ENCODE measurements at places on chromosomes 1 and 21.
A peak's percentile ranks its signal among the peaks of the same experiment; 100 is the strongest.

DNA sequence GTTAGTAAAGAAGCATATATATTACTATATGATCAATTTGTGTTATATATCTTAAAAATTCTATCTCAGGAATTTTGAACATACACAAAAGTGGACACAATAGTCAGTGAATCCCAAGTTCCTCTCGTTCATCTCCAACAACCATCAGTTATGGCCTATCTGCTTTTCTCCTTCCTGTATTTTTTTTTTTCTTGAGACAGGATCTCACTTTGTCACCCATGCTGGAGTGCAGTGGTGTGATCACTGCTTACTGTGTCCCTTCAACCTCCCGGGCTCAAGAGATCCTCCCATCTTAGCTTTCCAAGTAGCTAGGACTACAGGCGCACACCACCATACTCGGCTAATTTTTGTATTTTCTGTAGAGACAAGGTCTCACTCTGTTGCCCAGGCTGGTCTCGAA, 9.4 kb downstream of the SPEN start:
- DNase-seq = no peak

- DNase-seq = no peak
Observed at GRCh38 chr1:4636644-4637380, 17.6 kb upstream of the AJAP1 start.

- DNase-seq = no peak
Observed at GRCh38 chr1:160094291-160094625, 4.2 kb downstream of the IGSF8 start.

- DNase-seq = no peak
Observed at GRCh38 chr21:21188513-21189195, 190.4 kb downstream of the NCAM2 start.

- DNase-seq = no peak
Observed at GRCh38 chr1:156217871-156218270, 5.1 kb downstream of the PMF1 start.

DNA sequence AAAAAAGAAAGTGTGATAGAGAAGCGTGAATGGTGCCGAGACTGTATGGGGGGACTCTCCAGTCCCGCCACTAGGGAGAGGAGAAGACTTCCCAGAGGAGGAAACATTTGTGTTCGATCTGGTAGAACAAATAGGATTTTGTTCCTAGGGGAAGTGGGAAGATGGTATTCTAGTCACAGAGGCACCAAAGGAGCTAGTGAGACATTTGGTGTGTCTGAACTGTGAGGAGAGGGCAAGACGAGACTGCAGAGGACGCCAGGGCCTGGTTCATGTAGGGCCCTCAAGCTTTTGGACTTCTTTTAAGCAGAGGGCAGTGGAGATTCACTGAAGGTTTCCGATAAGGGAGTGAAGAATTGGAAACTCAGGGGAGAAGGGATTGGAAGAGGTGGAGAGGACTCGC, 2.9 kb downstream of the BTBD19 start:
- DNase-seq = no peak

DNA sequence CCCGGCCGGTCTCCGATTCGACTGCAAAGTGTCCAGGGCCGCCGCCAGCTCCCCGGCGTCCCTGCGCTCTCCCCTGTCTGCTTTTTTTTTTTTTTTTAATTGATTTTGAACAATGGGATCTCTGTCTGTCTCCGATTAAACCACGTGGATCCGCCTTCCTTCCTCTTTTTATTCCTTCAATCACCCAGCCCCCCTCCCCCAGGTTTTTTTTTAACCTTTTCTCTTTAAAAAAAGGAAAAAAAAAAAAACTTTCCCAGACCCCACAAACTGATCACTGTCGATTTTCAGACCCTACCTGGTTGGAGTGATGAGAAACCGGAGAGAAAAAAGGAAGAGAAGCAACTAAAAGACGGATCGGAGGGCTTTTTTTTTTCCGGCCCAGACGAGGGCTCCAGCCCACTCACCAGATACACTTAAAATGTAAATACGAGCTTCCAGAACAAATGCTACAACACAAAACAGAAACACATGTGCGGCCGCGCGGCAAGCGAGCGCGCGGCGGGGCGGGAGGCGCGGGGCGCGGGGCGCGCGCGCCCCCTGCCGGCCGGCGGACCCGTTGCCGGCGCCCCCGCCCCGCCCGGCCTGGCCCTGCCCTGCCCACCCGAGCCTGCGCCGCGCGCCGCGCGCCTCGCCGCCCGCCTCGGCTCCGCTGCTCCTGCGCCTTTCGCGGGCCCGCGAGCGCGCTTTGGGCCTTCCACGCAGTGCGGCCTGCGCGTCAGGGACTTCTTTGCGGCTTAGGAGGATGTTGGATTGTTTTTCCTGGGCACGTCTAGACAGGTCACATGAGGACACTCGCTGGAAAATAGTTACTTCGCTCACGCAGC, at the start of gene RCC2:
RCC2 (minus strand) TSS at position 428 of the 824 bp plus-strand sequence. CDS start 1,163 bp downstream, outside the sequence.
- DNase-seq = peak; percentile 76

DNA sequence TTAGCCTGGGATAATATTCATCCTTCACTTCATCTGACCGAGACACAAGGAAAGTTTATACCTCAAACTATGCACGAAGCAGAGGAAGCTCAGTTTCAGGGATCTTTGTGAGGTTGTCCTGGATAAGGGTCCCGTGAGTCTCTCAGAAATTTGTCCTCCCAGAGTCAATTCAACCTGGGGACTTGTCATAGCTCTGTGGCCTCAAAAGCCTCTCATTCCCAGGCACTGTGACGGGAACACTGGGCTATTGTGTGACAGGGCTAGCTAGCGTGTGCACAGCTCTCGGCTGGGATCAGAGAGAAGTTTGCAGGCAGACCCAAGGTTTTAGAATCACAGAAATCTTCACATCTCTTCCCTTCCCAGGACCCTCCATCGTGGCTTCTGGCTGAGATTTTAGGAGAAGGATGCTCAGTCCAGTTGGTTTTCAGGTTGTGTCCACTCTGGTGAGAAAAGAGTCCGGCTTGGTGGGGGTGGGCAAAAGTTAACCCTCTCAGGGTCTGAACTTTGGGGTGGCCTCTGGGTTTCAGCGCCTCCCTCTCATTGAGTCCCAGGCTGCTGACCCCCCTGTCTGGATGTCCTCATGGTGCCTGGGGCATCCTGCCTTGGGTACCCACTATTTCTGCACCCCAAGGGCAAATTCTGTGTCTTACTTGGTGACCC, 20.4 kb upstream of the LBR start:
- no peak for DNase-seq

DNA sequence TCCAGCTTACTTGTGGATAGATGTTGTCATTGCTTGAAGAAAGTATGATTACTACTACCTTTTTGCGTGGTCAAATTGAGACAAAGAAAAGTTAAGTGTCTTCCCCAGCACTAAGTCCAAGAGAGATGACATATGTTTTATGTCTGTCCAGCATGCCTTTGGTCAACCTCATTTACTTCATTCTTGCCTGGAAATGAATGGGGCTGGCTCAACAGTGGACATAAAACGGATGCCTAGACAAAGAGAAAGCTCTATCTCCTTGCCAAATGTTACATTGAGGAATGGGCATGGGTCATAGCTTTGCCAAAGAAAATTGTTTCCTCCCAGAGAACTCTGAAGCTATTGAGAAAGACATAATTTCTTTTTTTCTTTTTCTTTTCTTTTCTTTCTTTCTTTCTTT, 82.4 kb upstream of the PLPPR4 start:
- no peak for DNase-seq

GRCh38 chr1:185438936-185439335, 121.9 kb upstream of the IVNS1ABP start:
- DNase-seq = no peak

DNA sequence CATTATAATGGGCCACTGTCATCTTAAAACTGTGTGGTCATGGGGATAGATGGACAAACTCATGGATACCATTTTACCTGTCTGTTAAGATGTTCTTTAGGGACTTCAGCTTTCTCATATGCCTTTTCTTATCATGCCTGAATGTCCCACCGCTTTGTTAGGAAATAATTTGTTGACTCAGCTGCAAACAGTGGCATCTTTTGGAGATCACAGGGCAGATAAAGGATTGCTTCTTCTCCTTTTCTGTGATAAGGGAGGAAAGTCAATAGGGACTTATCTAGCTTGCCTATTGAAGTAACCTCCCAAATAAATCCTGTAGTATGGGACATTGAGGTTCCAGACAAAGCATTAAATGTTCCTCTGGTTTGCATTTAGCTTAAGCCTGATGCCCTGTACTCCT, 79.8 kb upstream of the KIAA0040 start:
- DNase-seq = no peak

GRCh38 chr1:76090283-76091203, 16.0 kb downstream of the ST6GALNAC3 start:
- DNase-seq = no peak

- no peak for DNase-seq
Observed at GRCh38 chr1:11657654-11658053, 3.0 kb downstream of the FBXO44 start.

GRCh38 chr1:98704474-98704873, 43.0 kb downstream of the SNX7 start:
- DNase-seq = no peak

DNA sequence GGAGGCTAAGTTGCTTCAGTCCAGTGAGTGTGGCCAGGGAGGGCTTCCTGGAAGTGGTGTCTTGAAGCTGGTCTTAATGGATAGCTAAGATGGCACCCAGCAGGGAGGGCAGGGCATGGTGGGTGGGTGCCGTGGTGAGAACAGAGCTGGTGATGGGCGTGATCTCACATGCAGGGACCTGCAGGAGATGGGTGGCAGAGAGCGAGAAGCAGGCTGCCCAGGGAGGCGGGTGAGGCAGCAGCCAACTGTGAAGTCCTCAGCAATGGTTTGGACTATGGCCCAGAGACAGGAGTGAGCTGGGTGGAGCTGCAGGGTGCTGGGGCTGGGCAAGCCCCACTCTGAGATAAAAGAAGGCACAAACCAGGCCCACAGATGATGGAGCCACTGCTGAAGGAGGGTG, 50.7 kb downstream of the UMODL1 start:
- DNase-seq = no peak

Data from stimulated activated naive CD8-positive, alpha-beta T cell treated with anti-CD3 and anti-CD28 coated beads, Interleukin-15, Interleukin-2, amounts not matched to agents 100 U/mL and 50 U/mL, for 24 hours (primary cell).